Activated B cell treated with CpG ODN at 0.5 μM for 24 hours (primary cell): ENCODE measurements at places on chromosomes 6 and 20. TPM values are rescaled to one million over a fixed set of nuclear protein-coding genes. Genes with fewer than 3 reads are reported as not detected.
A peak's percentile ranks its signal among the peaks of the same experiment; 100 is the strongest.

The SOX12 gene
- 6.1 and 6.2 TPM in 2 replicates for total RNA-seq

DNA sequence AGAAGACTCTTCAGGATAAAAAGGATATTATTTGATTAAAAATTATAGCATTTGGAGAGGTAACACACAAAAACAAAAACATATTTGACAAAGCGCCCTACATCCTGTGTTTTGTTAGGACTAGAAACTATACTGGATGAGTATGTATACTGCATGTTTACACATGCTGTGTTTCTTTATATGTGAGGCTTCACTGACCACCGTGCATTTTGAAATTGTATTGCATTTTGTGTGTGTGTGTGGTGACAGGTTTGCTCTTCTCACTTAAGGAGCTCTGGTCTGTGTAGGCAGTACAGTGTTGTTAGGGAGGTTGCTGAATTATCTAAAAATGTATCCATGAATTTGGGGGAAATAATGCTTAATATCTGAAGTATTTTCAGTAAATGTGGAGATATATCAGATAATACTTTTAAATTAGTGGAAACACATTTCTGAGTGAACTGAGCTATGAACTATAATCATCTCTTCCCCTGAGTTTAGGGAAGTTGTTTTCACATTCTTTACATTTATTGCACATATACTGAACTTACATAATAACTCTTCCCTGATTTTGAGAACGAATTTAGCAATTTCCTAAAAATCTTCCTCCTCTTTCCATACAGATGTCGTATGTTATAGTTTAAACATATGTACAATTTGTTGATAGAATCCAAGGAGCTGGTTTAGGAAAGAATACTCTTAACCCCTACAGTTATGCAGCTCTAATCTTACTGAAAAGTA is 43.3 kb downstream of the TMEM170B start:
- no peak overlapping the region for H3K27ac ChIP-seq
- no peak for DNase-seq
- H3K36me3 ChIP-seq, result no peaks in the 10 kb centered on the region
- peaks cover 3% of the 10 kb centered on the region for H3K27me3 ChIP-seq

DNA sequence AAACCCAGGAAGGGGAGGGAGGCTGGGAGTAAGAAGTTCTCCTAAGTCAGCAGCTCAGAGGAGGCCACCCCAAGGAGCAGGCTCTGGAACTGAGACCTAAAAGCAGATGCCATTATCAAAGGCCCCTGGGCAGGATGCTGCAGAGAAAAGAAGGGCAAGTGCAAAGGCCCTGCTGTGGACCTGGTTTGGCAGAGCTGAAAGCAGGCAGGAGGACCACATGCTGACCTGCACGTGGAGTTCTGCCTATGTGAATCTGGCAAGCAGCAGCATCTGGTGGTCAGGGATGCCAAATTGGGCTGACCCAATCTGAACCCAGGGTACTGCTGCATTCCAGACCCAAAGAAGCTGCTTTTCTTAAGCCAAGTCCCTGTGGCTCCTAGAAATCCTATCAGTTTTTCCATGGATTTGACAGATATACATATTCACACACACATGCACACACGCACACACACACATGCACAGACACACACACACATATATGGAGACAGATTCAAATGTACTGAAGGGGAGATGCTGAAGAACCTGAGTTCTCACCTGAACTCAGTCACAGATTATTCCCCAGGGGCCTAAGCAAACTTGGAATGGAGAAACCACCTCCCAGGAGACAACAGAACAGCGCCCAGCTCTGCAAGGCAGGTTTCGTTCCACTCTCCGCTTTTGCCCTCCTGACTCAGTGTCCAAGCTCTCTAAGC is 119.9 kb downstream of the FOXA2 start:
- H3K27ac ChIP-seq, result no peak overlapping the region
- H3K4me1 ChIP-seq, result no peaks in the 10 kb centered on the region
- DNase-seq, result no peak
- no peaks in the 10 kb centered on the region for H3K36me3 ChIP-seq
- H3K27me3 ChIP-seq, result peaks cover 6% of the 10 kb centered on the region

DNA sequence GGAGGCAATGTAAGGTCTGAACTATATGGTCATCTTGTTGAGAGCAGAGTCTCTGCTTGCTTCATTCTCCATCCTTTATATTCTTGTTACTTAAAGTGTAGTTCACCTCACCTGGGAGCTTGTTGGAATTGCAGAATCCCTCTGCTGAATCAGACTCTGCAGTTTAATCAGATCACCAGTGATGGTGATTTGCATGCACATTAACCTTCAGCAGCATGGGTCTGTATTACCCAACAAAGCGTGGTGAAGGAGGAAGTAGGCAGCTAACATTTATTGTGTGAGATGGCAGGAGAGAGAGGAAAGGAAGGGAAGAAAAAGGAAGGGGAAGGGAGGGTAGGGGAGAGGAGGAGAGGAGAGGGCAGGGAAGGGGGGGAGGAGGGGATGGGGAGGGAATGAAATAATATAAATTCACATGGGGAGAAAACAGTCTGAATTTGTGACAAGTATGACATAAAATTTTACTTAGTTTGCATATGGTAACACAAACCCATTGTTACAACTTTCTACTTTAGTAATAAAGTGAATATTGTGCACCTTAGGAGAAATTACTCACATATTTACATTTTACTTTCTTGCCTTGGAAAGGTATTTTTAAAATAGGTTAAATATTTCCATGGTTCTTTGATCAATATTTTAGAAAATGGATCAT is 740.7 kb downstream of the DHX35 start:
- DNase-seq, result no peak
- no peak overlapping the region for H3K4me3 ChIP-seq
- peaks cover 2% of the 10 kb centered on the region for H3K4me1 ChIP-seq
- H3K27ac ChIP-seq, result no peak overlapping the region
- no peaks in the 10 kb centered on the region for H3K27me3 ChIP-seq

The GSTA4 gene
- 3.3 and 4.4 TPM in 2 replicates for total RNA-seq

DNA sequence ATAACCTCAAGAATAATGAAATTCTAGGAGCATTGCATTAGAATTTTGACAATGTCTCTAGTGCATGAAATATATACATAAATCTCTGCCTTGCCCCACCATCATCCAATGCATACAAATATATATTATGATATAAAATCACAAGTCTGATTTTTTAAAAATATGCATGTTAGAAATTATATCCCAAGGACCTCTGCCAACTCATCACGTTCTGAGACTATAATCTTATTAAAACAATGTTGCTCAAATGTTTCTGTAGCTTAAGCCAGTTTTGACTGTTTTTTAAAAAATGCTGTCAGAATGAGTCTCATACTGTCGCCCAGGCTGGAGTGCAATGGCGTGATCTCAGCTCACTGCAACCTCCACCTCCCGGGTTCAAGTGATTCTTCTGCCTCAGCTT is 287.0 kb upstream of the SOX4 start:
- H3K4me1 ChIP-seq, result no peaks in the 10 kb centered on the region
- DNase-seq, result no peak
- H3K4me3 ChIP-seq, result no peak overlapping the region
- H3K36me3 ChIP-seq, result peaks cover 2% of the 10 kb centered on the region
- H3K27me3 ChIP-seq, result no peaks in the 10 kb centered on the region
- no peak overlapping the region for H3K27ac ChIP-seq

The LAMA5 gene
- total RNA-seq, result 19.8 and 24.8 TPM in 2 replicates

DNA sequence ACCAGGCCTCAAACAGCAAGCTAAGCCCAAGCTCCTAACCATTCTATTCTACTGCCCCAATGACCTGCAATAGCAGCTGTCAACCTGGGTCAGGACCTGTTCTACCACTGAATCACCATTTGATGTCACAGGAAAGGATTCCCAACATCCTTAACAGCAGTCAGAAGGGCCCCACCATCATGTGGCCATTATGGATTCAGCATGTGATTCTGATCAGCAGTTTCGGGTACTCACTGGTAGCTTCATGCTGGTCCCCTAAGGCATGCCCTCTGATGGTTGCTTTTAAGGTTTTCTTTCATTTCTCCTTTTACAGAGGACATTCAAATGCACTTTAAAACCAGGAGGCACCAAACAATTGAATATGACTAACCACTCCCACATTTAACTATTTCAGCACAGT is 37.3 kb upstream of the MAP7 start:
- no peak for DNase-seq
- no peak overlapping the region for H3K4me3 ChIP-seq
- H3K27me3 ChIP-seq, result no peaks in the 10 kb centered on the region

- H3K36me3 ChIP-seq, result no peaks in the 10 kb centered on the region
- peaks cover 57% of the 10 kb centered on the region for H3K27me3 ChIP-seq
- no peak for DNase-seq
- peak overlapping the region; percentile 63 for H3K4me3 ChIP-seq
- H3K4me1 ChIP-seq, result peaks cover 13% of the 10 kb centered on the region
- no peak overlapping the region for H3K27ac ChIP-seq
Measured at GRCh38 chr20:49318430-49319207, 40.8 kb upstream of the ZNFX1 start.

DNA sequence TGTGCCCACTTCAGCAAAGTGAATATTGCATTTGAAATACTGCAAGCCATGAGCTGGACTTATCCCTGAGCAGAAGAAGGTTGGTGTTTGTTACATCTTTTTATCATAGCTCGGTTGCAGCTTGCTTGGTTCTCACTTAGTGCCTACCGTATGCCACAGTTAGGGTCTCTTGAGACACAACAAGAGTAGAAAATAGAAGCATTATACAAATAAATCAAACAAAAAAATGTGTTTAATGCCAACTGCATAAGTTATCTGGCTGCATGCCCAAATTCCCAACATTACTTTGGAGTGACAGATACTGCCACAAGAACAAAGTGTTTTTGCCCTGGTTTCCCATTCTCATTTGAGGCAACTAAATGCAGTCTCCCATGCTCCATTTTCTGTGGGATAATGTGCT is 53.9 kb upstream of the LAMP5 start:
- peaks cover 2% of the 10 kb centered on the region for H3K4me1 ChIP-seq
- no peak overlapping the region for H3K27ac ChIP-seq
- no peaks in the 10 kb centered on the region for H3K36me3 ChIP-seq
- H3K27me3 ChIP-seq, result peaks cover 5% of the 10 kb centered on the region
- no peak overlapping the region for H3K4me3 ChIP-seq

The SYCP2 gene
- 1.3 and 2.1 TPM in 2 replicates for total RNA-seq

GRCh38 chr20:36873498-36874189 is 2.3 kb upstream of the TLDC2 start:
- no peaks in the 10 kb centered on the region for H3K36me3 ChIP-seq
- peaks cover 14% of the 10 kb centered on the region for H3K4me1 ChIP-seq
- H3K27ac ChIP-seq, result no peak overlapping the region
- no peak overlapping the region for H3K4me3 ChIP-seq
- DNase-seq, result no peak
- no peaks in the 10 kb centered on the region for H3K27me3 ChIP-seq

GRCh38 chr20:63503524-63503923 is 4.6 kb upstream of the EEF1A2 start:
- H3K27ac ChIP-seq, result no peak overlapping the region
- no peaks in the 10 kb centered on the region for H3K4me1 ChIP-seq
- no peaks in the 10 kb centered on the region for H3K36me3 ChIP-seq

- H3K27me3 ChIP-seq, result peaks cover 31% of the 10 kb centered on the region
- H3K4me1 ChIP-seq, result peaks cover 21% of the 10 kb centered on the region
- no peaks in the 10 kb centered on the region for H3K36me3 ChIP-seq
- H3K27ac ChIP-seq, result no peak overlapping the region
Measured at GRCh38 chr20:63178889-63179686, 36.8 kb downstream of the YTHDF1 start.

DNA sequence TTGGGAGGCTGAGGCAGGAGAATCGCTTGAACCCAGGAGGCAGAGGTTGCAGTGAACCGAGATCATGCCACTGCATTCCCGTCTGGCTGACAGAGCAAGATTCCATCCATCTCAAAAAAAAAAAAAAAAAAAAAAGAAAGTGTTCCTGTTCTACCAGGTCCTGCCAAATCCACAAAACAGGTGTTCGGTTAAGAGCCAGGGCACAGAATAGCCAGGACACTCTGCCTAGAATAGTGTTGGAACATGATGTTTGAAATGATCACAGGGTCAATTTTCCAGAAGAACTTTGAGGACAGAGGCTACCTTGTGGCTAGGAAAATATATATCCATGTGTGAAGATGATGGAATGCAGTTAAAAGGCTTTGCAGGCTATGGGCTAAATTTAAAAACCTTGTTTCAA is 63.6 kb upstream of the TRAF3IP2 start:
- H3K4me1 ChIP-seq, result no peaks in the 10 kb centered on the region
- no peak overlapping the region for H3K4me3 ChIP-seq
- peaks cover 70% of the 10 kb centered on the region for H3K36me3 ChIP-seq
- DNase-seq, result no peak

DNA sequence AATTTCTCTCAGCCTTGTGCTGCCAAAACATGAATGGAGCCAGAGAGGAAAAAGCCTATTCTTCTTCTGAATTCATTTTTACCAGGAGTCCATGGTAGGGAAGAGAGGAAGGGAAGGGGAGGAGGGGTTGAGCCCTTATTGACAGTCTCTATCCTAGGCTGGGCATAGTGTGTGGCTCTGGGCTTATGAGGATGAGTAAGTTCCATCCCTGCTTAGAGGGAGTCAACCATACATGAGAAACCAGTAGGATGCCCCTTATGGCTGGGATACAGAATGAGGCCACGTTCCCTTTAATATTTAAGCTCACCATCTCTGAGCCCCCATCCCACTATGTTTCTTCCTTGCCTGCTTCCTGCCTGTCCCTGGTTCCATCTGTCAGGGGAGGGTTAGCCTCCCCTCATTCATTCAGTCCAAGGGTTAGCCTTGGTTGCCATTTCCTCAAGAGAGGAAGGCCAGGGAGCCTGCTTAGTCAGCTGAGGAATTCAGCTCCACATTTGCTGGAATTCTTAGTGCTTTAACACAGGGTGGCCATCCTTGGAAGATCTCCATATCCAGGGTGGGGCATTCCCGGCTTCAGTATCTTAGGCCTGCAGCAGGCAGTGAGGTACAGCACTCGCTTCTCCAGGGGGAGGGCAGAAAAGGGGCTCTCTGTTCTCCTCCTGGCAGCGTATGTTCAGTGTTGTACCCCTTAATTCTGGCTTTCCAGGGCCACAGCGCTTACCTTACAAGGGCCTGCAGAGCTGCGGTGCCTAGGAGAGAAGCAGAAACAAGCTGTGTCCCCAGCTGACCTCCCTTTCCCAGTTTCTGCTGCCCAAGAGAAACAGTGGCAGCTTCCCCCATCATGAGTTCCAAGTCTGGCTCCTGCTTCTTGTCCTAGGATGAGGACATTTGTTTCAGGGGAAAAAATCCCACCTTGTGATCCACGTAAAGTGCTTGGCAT is 12.5 kb downstream of the SIRT5 start:
- no peak overlapping the region for H3K27ac ChIP-seq
- DNase-seq, result no peak
- peaks cover 52% of the 10 kb centered on the region for H3K36me3 ChIP-seq
- H3K27me3 ChIP-seq, result no peaks in the 10 kb centered on the region
- no peaks in the 10 kb centered on the region for H3K4me1 ChIP-seq

- H3K27ac ChIP-seq, result peak within 1 kb of the TSS; percentile 83
- peak; percentile 36 for DNase-seq
- H3K4me1 ChIP-seq, result peaks cover 31% of the 10 kb centered on the region
- H3K27me3 ChIP-seq, result peaks cover 12% of the 10 kb centered on the region
- peak within 1 kb of the TSS; percentile 90 for H3K4me3 ChIP-seq
Measured at GRCh38 chr20:45911486-45912343, at the start of gene PLTP. TSS of gene PLTP (minus strand) at chr20:45912155. CDS start at chr20:45911452, 703 bp downstream.
